ENCODE measurements at places on chromosomes 2 and 18.

DNA sequence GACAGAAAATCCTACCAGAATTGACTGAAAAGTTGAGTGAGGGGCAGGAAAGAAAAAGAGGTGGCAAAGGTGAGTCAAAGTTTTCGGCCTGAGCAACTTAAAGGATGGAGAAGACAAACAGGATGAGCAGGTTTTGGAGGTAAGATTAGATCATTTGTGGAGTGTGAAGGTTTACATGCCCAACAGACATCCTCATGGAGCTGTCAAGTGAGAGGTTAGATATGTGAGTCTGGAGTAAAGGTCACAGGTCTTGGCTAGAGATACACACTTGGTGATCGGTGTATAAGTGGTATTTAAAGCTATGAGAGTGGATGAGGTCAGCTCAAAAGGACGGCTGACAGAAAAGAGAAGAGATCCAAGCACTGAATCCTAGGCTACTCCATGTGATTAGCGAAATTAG, 11.1 kb upstream of the MYL12A start:
- DNase-seq: no peak

- DNase-seq: no peak
Measured at GRCh38 chr2:6523476-6523875, 342.2 kb downstream of the CMPK2 start.

DNA sequence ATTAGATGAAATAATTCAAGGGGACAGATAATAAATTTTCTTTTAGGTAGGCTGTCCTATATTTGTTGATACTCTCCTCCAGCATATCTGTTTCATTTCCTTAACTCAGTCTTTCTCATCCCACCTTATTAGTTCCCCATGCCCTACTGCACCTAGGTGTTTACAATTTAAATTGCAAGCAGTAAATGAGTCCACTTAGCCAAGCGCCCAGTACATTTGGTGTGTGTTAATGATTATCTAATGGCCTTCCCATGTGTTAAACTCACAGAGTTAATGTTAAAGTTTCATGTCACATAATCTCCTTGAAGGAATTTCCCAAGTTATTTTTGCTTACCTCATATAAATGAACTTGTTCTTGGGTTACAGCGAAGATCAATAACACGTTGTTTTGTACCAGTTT, 31.2 kb downstream of the ITGB6 start:
- no peak for DNase-seq

DNA sequence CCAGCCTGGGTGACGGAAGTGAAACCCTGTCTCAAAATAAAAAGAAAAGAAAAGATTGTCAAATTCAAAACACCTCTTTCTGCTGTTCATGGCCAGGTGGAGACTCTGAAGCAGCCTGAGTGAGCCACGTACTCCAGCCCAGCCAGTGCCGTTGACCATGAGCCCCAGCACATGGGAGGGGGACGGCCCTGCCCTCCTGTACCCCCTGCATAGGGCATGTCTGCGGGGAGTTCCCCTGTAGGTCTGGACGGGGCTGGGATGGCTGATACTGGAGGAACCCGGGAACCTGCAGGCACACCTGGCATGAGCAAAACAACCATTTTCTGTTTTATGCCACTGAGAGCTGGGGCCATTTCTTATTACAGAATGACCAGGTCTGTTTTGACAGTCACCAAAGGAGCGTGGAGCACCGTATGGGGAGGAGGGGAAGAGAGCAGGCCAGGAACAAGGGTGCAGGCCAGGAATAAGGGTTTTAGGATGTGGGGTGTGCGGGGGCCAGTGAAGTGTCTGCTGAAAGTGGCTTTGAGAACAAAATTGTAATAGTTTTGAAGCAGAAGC, 30.1 kb downstream of the TMEM18 start:
- DNase-seq: no peak

DNA sequence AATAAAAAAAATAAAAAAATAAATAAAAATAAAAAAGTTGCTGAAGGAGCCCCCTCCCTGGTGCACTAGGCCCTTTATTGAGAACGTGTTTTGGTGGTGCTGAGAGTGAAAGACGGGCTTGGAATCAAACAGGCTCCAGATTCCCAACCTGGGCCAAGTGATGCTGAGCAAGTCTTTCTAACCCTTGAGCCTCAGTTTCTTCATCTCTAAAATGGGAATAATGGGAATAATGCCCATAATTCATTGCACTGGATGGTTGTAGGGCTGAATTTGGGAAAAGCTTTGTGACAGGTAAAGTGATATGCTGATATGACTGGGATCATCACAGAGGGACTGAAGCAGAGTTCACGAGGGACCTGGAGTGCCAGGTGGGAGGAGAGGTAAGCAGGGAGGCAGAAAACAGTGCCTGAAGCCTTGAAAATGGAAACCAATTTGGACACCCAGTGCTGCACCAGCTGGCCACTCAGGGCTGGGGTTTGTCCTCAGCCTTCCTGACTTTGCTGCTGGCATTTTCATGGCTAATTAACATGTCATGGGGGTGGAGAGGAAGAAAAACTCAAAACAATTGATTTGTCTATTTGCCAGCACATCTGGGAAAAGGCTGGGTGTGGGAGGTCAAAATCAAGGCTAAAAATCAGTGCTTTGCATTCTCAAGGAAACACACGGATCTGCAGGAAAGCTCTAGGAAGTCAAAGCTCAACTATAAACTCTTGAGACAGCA, 241.3 kb downstream of the LOXHD1 start:
- no peak for DNase-seq

DNA sequence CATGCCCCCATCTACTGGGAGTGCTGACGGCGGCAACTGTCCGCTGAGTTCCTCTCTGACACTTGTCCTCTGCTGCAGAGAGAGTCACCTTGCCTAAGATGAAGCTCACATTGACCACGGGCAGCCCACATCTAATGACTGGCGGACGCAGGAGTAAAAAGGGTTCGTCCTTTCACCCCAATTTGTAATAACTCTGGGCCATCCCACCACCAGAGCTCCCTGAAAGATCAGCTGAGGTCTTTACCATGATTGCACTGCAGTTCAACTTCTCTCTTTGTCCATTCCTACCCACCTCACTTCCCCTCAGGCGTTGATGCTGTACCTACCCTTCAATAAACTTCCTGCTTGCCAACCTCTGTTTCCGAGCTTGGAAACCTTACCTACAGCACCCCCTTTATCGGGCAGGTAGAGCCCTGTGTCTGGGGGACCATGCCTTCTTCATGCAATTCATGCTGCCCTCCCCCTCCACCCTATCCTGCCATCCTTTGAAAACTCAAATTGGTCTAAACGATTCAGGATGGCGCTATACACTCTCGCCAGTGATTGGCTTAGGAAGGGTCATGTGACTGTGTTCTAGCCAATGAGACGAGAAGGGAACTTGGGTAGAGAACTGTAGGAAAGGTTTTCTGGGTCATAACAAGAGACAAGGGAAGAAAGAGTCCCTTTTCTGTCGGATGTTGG, 10.3 kb upstream of the B3GNT2 start:
- DNase-seq: no peak

GRCh38 chr2:109204412-109204811, 75.4 kb downstream of the SH3RF3 start:
- DNase-seq: no peak

DNA sequence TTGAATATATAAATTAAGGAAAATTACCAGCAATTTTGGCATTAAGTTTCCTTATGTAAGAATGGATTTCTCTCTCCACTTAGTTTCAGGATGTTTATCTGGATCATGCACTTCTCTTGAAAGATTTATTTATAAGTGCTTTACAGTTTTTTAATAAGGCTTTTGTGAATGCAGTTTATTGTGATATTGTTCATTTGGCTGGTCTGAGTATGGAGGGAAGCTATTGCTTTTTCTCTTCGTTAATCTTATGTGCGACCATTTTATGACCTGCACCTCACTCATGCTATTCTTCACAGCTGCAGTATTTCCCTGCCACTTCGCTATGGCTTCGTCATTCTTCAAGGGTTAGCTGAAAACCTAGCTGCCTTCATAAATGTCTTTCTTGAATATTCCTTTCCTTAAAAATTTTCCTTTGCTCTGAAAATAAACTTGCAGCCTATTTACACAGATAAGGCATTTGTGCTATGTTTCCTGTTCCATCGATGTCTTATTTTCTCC, 233.4 kb downstream of the SOCS6 start:
- DNase-seq: no peak

DNA sequence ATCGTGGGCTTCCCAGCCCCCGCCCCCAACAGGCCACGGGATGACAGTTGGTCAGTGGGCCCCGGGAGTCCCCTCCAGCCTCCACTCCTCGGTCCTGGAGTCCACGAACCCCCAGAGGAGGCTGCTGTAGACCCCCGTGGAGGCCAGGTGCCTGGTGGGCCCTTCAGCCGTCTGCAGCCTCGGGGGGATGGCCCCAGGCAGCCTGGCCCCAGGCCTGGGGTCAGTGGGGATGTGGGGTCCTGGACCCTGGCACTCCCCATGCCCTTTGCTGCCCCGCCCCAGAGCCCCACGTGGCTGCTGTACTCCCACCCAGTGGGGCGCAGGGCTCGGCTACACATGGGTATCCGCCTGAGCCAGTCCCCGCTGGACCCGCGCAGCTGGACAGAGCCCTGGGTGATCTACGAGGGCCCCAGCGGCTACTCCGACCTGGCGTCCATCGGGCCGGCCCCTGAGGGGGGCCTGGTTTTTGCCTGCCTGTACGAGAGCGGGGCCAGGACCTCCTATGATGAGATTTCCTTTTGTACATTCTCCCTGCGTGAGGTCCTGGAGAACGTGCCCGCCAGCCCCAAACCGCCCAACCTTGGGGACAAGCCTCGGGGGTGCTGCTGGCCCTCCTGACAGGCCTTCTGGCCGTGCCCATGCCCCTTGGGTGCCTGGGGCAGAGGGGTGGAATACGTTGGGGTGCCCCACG, 7.6 kb downstream of the NEU4 start:
- no peak for DNase-seq

DNA sequence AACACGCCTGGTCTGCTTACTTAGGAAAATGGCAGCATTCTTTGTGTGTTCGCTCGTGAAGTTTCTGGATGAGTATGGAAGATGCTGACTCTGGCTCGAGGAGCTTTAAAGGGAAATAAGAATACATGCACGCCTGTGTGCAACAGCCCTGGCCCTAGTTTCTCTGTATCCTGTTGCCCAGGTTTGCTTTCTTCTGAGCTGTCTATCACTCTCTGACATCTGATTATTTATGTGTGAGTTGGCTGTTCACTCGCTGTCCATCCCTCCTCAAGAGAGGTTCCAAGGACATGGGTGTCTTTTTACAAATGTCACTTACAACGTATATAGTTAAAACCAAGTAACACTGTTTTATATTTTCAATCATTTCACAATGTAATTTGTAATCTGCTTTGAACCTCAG, 16.0 kb downstream of the SLC9A2 start:
- DNase-seq: no peak

DNA sequence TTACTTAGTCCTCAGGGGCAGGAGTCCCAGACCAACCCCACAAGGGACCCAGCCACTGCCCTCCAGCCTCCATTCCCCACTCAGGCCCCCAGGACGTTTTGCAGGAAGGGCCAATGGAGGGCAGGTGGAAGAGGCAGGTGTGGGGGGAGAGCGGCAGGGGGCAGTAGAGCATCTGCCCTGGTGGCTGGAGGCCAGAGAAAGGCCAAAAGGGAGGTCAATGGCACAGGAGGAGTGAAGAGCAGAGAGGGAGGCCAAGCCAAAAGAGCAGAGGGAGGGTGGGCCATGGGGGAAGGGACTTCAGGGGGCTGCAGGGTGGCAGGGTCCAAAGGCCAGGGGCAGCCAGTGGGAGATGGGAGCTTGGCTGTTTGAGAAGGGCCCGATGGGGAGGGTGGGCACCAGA, 17.3 kb upstream of the GPR55 start:
- no peak for DNase-seq

All from heart left ventricle (tissue), 16 donors.